Caco-2 (cell line): ENCODE measurements at places on chromosomes 12 and 14. TPM values are rescaled to one million over a fixed set of nuclear protein-coding genes. Genes with fewer than 3 reads are reported as not detected.
A peak's percentile ranks its signal among the peaks of the same experiment; 100 is the strongest.

Gene SLC39A9
- total RNA-seq = 94.2 and 96.4 TPM in 2 replicates

Gene TRMT61A
- 20.8 and 22.3 TPM in 2 replicates for total RNA-seq

Gene MYF5
- total RNA-seq = not detected in 2 replicates

Gene HOXC11
- 1.7 and 2.2 TPM in 2 replicates for total RNA-seq

Gene OR11H12
- total RNA-seq = not detected in 2 replicates

Gene TAS2R14
- 2.7 and 3.1 TPM in 2 replicates for total RNA-seq

Gene KLRG1
- total RNA-seq = 1.2 and 3.0 TPM in 2 replicates

Gene GMFB
- total RNA-seq = 65.5 and 67.4 TPM in 2 replicates

Gene PAH
- 5.1 and 5.8 TPM in 2 replicates for total RNA-seq

Gene SYNJ2BP
- 27.5 and 27.7 TPM in 2 replicates for total RNA-seq

Gene RTL1
- total RNA-seq = not detected in 2 replicates

Gene METTL1
- 34.1 and 37.8 TPM in 2 replicates for total RNA-seq

Gene FITM1
- 0.39 and 0.44 TPM in 2 replicates for total RNA-seq

Gene RD3L
- not detected in 2 replicates for total RNA-seq

- DNase-seq = no peak
These were observed 23.4 kb upstream of the BMP4 start for GRCh38 chr14:53979747-53980642.

DNA sequence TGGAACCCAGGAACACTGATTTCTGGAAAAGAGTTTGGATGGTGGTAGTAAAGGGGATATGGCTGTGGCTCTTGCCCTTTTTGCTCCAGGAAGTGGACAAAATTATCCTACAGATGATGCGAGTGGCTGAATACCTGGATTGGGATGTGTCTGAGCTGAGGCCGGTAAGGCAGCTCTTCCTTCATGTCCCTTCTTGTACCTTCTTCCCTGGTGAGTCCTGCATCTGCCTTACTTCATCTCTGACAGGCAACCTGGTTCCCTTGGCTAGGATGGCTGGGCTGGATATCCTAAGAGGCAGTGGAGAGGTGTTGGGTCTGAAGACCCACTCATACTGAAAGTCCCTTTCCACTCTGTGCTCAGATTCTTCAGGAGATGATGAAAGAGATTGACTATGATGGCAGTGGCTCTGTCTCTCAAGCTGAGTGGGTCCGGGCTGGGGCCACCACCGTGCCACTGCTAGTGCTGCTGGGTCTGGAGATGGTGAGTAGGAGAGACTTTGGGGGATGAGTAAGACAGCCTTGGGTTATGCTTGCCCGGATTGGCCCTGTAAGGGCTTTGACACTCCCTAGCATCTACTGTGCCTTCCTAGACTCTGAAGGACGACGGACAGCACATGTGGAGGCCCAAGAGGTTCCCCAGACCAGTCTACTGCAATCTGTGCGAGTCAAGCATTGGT, 8.0 kb downstream of the DGKA start:
- no peak for DNase-seq

- no peak for DNase-seq
These were observed 22.8 kb upstream of the SDR39U1 start for GRCh38 chr14:24465368-24465767.

DNA sequence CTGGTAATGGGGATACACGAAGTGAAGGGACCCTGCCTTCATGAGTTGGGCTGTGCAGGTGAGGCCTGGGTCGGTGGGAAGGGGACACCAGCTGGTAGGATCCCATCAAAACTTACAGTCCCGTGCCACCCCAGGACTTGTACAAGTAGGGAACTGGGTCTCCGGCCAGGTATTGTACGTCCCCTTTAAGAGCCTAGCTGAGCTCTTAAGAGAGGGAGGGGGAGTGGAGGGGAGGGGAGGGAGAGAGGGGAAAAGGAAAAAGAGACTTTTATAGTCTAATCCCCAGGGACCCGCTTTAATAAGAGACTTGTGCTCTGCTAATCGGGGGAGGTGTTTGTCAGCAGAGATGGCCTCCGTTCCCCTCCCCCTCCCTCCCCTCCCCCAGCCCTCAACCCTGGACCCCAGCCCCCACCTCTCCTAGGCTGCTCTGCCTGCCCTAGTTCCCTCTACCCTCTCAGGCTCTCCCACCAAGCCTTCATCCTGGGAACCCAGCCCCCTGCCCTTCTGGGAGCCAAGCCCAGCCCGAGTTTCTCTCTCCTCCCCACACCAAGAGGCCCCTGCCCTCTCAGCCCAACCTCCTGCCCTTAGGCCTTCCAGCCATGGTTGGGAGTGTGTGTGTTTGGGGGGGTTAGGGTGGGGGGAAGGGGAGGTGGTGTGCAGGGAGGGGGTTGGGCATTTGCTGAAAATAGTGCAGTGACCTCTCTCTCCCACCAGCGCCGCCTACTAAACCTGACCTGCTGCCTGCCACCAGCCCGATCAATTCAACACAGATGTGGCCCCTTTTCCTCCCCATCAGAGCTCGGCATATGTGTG, 2.6 kb downstream of the GDF11 start:
- no peak for DNase-seq

DNA sequence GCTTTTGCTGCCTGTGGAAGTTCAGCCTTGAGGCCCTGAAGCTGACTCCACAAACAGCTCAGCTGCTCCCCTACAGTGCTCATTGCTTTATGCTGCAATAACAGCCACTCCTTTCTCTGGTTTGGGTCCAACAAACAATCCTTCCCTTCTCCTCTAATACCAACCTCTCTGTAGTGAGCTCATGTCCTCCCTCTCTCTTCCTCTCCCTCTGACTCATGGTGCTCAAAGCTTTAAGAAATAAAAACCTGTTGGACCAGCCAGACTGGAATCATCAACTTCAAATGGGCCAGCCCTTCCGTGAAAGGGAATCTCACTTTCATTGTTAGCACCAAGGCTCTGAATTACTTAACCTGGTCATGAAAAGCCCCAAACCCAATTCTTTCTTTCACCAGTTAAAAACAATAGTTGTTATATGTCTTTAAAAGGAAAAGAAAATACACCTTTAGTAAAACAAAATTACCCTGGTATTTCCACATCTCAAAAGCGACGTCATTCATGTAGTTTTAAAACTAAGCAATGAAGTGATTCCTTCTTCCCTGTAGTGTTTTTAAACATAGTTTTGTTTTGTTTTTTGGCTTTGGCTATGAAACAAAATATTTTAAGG, 126.4 kb downstream of the DUSP6 start:
- DNase-seq = peak; percentile 53

- no peak for DNase-seq
These were observed 8.5 kb upstream of the CERS5 start for GRCh38 chr12:50175716-50176026.

GRCh38 chr14:61126603-61127498, 145.8 kb downstream of the SLC38A6 start:
- DNase-seq = no peak

DNA sequence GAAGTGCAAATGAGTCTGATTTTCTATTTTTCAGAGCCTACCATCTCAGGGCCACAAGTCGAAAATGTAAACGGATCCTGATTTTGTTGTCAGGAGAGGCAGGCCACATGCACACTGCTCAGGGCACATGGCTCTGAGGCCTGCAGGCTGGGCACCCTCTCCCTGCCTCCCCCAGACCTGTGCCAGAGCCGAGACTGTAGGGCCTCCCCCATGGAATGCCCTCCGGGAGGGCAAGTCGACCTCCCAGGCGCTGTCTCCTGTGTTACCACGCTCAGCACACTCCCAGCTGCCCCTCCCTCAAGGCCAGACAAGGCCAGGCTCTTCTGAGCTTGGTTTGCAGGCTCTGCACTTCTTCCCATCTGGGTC, 121.7 kb downstream of the CRACR2A start:
- no peak for DNase-seq

GRCh38 chr12:83141460-83141994, 454.8 kb downstream of the TMTC2 start:
- DNase-seq = no peak

GRCh38 chr14:87686746-87687145, 306.2 kb downstream of the GALC start:
- no peak for DNase-seq

DNA sequence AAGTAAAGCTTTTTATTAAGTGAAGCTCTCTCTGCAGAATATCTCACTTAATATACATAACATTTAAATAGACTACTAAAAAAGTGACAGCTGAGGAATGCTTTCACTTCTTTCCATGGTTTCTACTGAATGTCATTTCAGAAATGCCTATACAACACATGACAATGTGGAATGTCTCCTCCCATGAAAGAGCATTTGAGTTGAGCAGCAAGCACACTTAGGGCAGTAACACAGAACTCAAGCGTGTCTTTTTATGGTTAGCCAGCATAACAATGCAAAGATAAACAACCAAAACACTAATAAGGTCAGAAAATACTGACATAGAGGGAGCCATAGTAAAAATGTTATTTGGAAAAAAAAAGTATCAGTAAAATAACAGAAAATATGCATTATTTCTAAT, 9.4 kb downstream of the PPP1R12A start:
- DNase-seq = no peak

DNA sequence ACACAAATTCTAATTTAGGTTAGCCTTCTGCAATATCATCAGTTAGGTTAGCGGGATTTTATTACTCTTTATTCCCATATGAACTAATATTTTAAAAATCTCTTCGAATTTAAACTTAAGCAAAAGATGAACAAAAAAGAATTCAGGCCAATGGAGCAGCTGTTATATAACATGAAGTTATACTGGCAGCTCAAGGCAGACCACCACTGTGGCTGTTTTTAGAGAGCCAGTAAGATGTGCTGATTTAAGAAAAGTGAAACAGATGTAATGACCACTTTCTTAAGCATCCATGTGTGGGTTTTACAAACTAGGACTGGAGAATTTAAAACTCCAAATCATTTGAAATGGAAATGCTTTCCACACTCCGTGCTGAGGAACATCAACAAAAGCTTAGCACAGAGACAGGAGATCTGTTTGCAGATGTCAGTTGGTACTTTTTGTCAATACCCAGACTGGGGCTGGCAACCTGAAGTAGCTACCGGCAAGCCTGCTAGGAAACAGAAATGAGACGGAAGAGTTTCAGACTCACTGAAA, 164.9 kb downstream of the TTC7B start:
- no peak for DNase-seq

DNA sequence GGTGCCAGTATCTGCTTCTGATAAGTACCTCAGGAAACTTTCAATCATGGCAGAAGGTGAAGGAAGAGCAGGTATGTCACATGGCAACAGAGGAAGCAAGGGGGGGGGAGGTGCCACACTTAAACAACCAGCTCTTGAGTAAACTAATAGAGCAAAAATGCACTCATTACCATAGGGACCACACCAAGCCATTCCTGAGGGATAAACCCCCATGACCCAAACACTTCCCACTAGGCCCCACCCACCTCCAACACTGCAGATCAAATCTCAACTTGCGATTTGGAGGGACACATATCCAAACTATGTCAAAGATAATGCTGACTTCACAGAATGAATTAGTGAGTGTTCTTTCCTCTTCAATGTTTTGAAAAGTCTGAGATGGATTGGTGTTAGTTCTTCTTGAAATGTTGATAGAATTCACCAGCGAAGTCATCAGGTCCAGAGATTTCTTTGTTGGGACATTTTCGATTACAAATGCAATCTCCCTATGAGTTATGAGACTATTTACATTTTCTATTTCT, 16.6 kb downstream of the TFCP2 start:
- DNase-seq = no peak

GRCh38 chr12:15880721-15881120, 1.5 kb upstream of the STRAP start:
- no peak for DNase-seq

DNA sequence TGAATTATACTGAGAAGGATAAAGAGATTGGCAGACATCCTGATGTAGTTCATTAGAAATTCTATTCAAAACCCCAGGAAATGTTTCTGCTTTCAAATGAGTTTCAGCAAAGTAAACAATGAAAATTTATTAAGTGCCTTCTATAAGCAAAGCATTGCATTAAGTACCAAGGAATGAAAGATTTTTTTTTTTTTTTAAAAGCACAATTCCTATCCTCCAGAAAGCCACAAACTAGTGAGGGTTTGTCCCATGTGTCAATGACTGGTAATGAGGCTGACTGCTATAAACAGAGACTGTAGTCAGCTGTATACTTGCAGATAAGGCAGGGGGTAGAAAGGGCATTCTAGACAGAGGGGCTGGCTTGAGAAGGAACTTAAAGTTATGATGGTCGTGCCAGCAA, 6.7 kb downstream of the ANO4 start:
- no peak for DNase-seq

GRCh38 chr12:132617135-132617701, 1.4 kb upstream of the P2RX2 start:
- no peak for DNase-seq

GRCh38 chr14:75404847-75405246, 23.0 kb upstream of the JDP2 start:
- no peak for DNase-seq

DNA sequence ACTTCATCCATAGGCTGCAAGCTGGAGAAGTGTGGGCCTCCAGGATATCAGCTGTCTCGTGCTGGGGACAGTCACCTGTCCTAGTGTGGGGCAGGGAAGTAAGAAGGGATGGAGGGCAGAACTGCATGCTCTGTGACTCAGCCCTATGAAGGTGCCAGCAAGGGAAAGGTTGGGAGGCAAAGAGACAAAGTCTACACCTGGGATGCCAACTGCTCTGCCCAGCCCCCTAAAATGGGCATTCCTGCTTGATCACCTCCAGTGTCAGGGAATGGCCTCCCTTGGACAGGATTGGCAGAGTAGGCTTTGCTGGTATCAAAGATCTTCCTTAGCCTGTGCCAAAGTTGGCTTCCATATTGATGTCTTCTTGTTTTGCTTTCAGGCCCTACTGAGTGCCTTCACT, 335.0 kb downstream of the BCL11B start:
- no peak for DNase-seq

DNA sequence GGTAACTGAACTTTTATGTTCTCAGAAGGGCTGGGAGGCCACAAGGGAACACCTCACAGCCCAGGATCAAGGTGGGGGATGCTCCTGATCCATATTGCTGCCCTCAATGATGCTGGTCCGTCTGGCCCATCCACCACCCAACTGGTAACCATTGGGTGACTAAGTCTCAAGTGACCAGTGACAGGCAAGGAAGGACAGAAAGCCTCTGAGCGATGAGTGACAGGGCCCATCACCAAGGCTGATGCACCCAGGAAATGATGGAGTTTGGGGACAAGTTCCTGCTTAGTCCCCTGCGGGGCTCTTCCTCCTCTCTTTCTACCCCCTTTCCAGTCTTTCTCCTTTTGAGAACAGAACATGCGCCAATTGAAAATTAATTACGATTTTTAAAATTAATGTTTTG, 2.6 kb upstream of the MMP19 start:
- DNase-seq = no peak

- DNase-seq = peak; percentile 46
These were observed 112.3 kb upstream of the KRR1 start for GRCh38 chr12:75623631-75624154.

- DNase-seq = no peak
These were observed 34.3 kb downstream of the DHRS2 start for GRCh38 chr14:23670481-23670880.
